ENCODE measurements at places on chromosomes 3 and 15.

DNA sequence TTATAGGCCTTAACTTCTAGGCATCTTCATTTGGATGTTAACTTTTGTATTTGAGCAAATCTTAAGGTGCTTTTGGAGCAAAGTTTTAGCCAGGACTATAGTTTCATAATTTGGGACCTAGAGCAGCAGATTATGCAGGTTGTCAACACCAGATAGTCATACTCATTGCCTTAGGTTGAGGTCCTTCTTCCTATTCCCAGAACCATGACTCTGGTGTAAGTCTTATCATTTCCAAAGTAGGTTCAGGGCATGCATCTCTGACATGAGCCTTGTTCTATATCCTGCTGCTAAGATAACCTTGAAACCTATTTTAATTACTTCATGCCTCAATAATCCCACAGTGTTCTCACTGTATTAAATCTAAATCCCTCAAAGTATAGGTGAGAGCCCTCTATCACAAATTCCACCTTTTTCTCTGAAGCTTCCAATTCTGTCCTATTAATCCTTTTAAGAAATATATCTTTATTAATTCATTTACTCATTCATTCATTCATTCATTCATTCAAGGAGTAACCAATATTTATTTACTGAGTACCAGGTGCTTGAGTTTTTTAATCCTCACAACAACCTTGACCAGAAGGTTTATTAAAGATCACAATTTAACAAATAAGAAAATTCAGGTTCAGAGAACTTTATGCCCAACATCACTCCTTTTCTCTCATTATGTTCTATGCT, 2.7 kb upstream of the FNDC3B start:
- no peak for DNase-seq

- no peak for DNase-seq
These were observed 237.7 kb upstream of the AZI2 start for GRCh38 chr3:28586325-28586724.

GRCh38 chr3:178083906-178084866, 452.1 kb upstream of the KCNMB2 start:
- DNase-seq: no peak

DNA sequence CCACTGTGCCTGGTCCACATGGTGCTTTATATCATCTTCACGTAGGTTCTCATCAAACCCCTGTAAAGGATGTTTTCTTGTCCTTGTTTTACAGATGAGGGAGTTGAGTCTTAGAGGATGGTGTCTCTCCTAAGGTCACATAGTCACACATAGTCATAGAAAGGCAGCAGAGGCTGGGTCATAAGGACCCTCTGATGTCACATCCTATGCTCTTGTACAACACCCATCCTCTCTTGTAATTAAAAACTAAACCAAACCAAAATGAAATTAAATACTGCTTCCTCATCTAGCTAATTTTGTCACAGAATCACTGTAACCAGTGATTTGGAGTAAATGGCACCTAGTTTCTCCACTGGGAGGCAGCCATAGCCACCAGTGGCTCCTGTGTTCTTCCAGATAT, 21.8 kb upstream of the ATP1B3 start:
- DNase-seq: no peak

DNA sequence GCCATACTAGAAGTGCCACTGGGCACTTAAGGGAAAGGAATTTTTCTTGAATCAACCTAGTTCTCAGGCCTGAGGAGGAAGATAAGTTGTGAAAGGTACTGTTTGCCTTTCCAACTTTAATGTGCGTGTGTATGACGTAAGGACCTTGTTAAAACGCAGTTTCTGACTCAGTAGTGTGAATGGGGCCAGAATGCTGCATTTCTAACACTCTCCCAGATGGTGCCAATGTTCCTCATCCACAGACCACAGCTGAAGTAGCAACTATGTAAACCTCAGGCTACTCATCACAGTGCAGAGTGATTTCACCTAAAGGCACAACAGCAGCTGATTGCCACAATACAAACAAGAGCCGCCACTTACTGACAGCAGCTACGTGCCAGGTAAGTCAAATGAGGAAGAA, 103.6 kb downstream of the OTOL1 start:
- DNase-seq: peak; percentile 64

- no peak for DNase-seq
These were observed 129.4 kb downstream of the LPP start for GRCh38 chr3:188283347-188283746.

DNA sequence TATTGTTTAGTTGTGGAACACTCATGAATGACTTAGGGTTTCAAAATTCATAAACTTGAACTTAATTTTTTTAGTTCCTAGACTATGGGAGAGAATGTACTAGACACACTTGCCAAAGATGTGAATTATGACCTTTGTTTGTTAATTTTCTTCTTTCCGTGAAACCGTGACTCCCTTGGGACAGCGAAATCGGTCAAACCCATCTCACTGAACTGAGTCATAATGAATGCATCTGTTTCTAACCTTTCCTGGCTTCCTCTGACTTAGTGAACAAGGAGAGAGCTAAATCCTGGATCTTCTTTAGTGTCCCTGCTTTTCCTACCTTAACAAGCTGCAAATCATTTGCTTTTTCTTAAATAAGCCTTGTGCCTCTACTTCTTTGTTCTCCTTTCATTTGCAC, 85.5 kb downstream of the LARS2 start:
- no peak for DNase-seq

DNA sequence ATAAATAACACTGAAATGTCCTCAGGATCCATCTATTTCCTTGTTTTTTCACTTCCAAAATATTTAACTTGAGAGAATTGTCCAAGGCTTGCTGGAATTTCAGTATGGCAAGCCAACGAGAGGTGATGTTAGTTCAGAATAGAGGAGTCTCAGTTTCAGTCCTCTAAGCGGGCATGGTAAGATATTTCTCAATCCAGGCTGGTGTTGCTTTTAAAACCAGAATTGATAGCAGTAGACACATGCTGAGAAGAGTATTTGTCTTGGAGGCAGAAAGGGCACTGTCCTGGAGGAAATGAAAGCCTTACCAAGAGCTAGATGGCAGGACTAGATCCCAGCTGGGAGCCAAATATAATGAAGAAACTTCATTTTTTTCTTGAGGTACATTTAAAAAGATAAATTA, 23.1 kb downstream of the PHLDB2 start:
- DNase-seq: no peak

GRCh38 chr3:158403013-158403412, 168.0 kb upstream of the MLF1 start:
- no peak for DNase-seq

DNA sequence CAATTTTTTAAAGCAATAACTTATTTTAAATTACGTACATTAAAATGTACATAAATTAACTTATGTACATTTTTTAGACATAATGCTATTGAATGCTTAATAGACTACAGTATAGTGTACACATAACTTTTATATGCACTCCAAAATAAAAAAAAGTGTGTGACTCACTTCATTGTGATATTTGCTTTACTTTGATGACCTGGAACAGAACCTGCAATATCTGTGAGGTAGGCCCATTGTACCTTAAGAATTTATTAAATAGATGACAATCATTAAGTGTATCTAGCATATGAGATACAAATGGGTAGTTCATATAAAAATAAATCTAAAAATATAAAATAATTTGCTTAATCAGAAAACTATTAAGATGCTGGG, 276.7 kb downstream of the NFKBIZ start:
- DNase-seq: no peak

DNA sequence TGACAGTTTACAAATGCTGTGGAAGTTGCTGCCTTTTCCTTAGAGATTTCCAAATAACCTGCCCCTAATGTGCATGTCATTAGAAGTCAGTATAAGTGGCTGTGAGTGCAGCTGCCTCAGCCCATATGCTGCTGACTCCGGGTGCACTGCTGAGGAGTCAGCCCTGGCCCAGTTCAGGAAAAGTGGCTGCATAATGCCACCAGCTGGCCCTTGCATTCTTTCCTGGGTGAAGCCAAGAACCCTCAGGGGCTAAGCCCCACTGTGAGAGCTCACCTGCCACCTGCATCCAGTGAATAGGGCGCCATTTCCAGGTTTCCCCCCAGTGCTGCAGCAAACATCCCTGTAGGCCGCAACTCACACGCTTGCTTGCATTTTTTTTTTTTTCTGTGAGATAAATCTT, 139.9 kb downstream of the TJP1 start:
- DNase-seq: no peak

- no peak for DNase-seq
These were observed 21.7 kb downstream of the ZNF385D start for GRCh38 chr3:21729331-21729730.

DNA sequence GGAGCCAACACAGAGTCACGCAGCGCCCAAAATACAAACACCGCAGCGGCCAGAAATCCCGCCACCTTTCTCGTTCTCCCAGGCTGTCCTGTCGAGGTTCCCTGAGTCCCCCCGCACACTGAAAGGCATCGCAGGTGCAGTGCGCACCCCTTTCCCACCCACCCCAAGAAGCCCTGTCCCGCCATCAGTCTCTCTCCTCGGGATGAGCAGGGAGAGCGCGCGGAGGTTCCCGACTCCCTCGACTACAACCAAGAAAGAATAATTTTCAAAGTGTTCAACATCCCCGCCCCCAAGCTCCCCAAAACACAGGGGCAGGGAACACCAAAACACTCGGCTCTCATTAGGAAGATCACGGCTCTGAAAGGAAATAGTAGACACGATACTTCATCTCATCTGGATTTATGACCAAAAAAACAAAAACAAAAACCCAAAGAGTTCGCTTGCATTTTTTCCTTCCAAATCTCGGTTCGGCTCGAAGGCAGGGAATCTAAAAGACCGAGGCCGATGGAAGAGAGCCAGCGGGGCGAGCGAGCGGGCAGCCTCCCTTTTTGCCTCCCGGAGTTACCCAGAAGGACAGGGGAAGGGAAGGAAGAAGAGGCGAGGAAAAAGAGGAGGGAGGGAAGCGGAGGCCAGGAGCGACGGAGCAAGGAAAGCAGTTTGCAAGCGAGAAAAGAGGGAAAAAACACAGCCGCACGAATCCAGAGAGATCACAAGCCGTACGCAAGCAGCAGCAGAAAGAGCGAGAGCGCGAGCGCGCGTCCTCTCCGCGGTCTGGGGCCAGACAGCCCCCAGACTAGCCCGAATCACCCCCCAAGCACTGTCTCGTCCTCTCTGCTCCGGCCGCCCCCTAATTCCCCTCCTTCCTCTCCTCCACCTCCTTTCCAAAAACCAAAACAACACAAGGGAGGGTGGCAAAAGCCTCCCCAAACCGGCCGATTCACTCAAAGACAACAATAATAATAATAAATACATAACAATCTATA, 808 bp downstream of the BCL6 start:
- peak; percentile 26 for DNase-seq

- no peak for DNase-seq
These were observed 164.9 kb upstream of the ADAMTS9 start for GRCh38 chr3:64852738-64853137.

All from NCI-H510A (cell line).